ENCODE measurements at places on chromosomes 12 and 14.

GRCh38 chr12:44696542-44696941, 179.6 kb downstream of the NELL2 start:
- no peak for DNase-seq

DNA sequence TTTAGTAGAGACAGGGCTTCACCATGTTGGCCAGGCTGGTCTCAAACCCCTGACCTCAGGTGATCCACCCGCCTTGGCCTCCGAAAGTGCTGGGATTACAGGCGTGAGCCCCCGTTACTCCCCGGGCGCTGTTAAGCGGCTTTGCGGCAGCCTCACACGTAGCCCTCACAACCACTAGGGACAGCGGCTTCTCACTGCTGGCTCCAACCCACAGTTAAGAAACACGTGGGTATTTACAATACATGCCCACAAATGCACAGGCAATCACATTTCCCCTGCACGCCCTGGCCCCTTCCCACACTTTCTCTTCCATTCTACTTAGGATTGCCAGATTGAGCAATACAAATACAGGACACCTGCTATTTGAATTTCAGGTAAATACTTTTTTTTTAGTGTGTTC, 37.0 kb upstream of the EIF5 start:
- no peak for DNase-seq

GRCh38 chr12:111386885-111387284, 18.0 kb upstream of the PHETA1 start:
- no peak for DNase-seq

DNA sequence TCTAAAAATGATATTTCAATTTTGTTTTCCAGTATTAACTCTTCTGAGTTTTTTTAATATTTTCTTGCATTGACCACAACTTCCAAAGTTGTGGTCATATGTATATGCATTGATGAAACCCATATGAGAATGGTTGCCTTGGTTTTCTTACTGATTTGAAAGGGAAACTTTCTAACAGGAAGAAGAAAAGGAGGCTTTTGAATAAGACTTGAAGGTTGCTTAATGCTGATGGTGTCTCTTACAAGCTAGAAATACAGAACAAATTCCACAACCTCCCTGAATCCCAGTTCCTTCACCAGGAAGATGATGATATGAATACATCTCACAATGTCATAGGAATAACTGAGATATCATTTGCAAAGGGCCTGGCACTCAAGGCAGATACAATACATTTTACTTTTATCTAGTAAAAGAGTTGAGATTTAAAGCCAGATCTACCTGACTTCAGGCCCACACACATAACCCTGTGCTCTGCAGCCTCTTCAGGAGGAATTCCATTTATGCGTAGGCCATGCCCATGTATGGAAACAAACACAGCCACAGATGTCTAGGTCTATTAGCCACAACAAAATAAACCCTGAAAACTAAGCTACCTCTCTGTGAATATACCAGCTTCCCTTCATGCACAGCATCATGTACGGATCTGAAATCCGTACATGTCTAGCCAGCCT, 165.4 kb upstream of the PLEKHG7 start:
- no peak for DNase-seq

All from activated naive CD4-positive, alpha-beta T cell (primary cell).